ENCODE measurements at places on chromosomes 16 and 17.

DNA sequence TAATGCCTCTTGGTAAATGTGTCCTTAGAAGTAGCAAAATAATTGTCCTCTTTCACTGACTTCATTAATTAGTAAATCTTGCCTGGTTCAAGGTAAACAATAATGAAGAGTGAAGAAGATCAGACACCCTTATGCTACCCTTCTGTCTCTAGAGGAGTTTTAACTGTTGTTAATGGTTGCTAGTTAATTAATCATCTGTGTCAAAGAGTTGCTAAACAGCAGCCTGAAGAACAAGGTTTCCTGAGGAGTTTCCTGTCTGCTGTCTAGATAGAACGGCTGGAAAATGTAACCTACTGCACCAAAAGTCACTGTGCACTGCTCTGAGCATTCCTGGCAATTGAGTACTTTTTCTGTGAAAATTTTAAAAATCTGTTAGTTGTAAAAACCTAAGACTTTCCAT, 131.3 kb downstream of the NLK start:
- no peak for DNase-seq

DNA sequence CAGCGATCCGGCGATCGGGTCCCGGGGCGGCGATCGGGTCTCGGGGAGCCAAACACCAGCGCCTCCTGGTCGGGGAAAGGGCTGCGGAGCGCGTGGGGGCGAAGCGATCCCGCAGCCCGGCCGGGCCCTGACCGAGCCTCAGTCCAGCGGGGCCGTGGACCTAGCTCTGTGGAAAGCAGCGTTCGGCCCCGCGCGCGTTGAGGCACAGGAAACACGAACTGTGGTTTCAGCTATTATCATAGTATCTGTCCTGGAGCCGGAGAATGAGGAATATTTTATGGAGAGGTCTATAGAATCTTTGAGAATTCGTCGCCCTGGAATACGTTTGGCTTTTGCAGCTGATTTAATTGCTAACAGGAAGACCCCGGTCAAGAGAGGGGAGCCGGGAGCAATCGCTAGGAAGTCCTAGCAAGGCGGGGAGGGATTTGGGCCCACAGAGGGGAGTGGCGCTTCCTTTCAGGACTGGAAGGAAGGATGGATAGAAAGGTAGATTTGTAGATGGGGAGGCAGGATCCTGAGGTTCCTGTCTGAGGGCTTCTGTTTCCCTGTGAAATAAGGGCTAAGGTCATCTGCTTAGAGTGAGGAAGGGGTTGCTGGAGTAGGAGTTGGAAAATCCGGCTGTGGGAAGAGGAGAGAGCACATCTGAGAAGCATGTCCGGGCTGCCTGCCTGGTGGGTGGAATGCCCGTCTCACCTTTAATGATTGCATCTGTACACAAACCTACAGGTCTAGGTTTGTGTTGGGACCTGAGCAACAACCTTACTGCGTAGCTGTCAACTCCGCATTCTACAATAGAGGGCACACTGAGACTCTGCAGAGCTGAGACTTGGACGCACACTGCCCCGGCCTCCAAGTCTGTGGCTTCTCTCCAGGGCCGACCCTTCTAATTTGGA, 770 bp downstream of the CCNF start:
- DNase-seq = no peak

GRCh38 chr16:69706975-69707340, 19.4 kb downstream of the NQO1 start:
- DNase-seq = no peak

- DNase-seq = no peak
These were observed 39.5 kb downstream of the NDEL1 start for GRCh38 chr17:8475227-8475626.

DNA sequence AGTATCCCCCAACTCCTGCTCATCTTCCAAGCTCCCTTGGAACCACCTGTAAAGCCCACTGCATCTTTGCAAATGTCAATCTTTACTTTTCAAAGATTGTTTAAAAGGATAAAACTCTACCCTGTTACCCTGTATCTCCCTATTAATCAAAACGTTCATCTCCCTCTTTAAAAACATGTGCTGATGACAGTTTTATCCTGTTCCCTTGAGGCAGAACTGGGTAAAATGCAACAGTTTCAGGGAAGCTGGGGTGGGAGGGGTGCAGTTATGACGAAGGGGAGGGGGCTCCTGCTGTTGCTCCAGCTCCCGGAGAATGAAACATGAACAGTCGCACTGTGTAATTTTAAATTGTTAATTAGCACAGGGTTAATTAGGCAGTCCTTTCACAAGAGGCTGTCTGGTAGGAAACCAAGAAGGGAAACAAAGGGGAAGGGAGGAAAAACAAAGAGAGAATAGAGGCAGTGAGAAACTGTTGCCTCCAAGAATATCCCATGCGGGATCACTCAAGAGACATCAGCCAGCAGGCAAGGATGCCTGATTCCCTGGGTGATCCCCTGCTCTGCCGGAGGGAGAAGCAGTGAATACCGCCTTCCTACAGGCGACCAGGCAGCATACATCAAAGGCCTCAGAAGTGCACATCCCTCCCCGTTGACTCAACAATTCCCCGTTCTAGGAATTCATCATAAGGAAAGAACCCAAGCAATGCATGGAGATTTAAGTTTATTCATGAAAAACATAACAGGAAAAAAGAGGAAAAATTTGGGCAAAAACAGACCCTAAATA, 84.2 kb downstream of the ZFHX3 start:
- no peak for DNase-seq

DNA sequence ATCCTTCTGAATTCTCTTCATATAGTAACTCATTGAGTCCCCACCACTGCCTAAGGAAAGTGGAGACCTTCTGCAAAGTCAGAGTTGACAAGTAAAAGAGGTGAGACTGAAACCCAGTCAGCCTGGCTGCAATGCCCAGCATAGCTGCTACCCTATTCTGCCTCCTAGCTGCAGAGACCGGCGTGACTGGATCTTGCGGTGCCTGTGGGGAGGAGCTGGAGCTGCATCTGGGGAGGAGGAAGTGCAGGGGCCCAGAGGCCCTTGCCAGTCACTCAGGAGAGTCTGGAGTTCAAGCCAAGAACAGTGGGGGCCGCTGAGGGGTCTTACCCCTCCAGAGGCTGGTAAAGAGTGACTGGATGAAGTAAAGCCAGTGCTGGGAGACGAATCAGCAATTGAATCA, 35.0 kb upstream of the ZNF423 start:
- no peak for DNase-seq

GRCh38 chr17:49899191-49899485, 51.3 kb upstream of the TAC4 start:
- DNase-seq = no peak

DNA sequence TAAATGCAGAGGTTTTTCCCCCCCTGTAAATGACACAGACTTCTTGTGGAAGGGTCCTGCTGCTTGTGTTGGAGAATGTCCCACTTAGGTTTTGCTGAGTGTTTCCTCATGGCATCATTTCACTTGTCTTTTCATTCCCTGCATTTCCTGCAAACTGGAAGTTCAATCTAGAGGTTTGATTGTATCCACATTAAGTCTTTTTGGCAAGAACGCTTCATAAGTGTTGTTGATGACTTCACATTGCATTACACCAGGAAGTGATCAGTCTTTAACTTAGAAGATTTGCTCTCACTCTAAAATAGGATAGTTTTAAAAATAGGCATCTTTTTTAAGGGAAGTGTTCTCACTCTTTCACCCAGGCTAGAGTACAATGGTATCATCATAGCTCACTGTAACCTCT, 67.2 kb downstream of the RPTOR start:
- DNase-seq = no peak

DNA sequence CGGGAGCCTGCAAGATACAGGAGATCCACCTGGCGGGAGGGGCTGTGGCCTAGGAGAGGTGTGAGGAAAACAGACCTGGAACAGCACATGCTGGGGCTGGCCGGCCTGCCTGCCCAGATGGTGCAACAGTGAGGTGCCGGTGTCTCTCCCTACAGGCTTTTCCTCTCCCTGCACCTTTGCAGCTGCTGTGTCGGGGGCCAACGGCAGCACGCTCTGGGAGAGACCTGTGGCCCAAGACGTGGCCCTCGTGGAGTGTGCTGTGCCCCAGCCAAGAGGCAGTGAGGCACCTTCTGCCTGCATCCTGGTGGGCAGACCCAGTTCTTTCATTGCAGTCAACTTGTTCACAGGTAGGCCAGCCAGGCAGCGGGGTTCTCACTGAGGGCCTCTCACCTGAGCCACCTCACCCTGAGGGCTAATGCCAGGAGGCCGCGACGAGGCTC, 15.9 kb downstream of the RGS11 start:
- DNase-seq = no peak

GRCh38 chr17:64124609-64125008, 5.3 kb downstream of the ERN1 start:
- no peak for DNase-seq

Data from activated CD8-positive, alpha-beta memory T cell treated with anti-CD3 and anti-CD28 coated beads for 1 hour (primary cell).